ENCODE measurements at places on chromosomes 7 and 10. TPM values are rescaled to one million over a fixed set of nuclear protein-coding genes. Genes with fewer than 3 reads are reported as not detected.

Gene SKIDA1
- 6.3 TPM for total RNA-seq

Gene GNGT1
- total RNA-seq: 0.54 TPM

Gene ZNF467
- 1.7 TPM for total RNA-seq

Gene HIPK2
- total RNA-seq: 35.6 TPM

Gene BUB3
- total RNA-seq: 129 TPM

Gene NUTM2E
- total RNA-seq: 0.14 TPM

Gene CFAP43
- total RNA-seq: 0.52 TPM

Gene BEND7
- 24.6 TPM for total RNA-seq

GRCh38 chr7:26167303-26167934 is 15.4 kb downstream of the NFE2L3 start:
- DNase-seq: no peak
- H3K4me3 ChIP-seq: no peak overlapping the region
- H3K27ac ChIP-seq: peak overlapping the region; percentile 55
- no peaks in the 10 kb centered on the region for H3K36me3 ChIP-seq
- no peaks in the 10 kb centered on the region for H3K27me3 ChIP-seq

GRCh38 chr10:46538155-46538554 is 18.3 kb downstream of the GPRIN2 start:
- H3K27ac ChIP-seq: peak overlapping the region; percentile 36
- DNase-seq: no peak
- H3K4me1 ChIP-seq: peaks cover 47% of the 10 kb centered on the region
- no peaks in the 10 kb centered on the region for H3K27me3 ChIP-seq
- H3K4me3 ChIP-seq: no peak overlapping the region
- no peaks in the 10 kb centered on the region for H3K36me3 ChIP-seq

- H3K4me3 ChIP-seq: no peak overlapping the region
- no peaks in the 10 kb centered on the region for H3K4me1 ChIP-seq
- no peak for DNase-seq
- no peaks in the 10 kb centered on the region for H3K27me3 ChIP-seq
- no peaks in the 10 kb centered on the region for H3K36me3 ChIP-seq
Measured at GRCh38 chr10:123669886-123670285, 3.7 kb downstream of the GPR26 start.

DNA sequence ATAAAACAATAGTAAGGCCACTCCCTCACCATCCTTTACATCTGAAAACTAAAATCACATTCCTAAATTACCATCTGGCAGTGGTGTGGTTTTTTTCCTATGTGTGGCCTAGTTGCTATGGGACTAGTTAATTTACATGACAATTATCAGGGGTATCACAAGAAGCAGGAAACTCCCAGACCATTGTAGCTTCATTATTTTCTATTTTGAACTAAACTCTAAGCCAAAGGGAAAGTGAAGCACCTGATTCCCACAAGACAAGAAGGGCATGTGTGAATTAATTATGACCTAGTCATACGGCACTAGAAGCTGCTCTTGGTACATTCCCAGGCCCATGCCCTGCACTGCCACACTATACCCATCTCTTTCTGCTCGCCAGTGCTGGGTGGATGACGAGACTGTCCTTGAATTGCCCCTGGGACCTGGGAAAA is 103.4 kb downstream of the ATXN7L1 start:
- no peak overlapping the region for H3K27ac ChIP-seq
- H3K27me3 ChIP-seq: no peaks in the 10 kb centered on the region
- DNase-seq: no peak
- no peaks in the 10 kb centered on the region for H3K36me3 ChIP-seq
- peaks cover 10% of the 10 kb centered on the region for H3K4me1 ChIP-seq

DNA sequence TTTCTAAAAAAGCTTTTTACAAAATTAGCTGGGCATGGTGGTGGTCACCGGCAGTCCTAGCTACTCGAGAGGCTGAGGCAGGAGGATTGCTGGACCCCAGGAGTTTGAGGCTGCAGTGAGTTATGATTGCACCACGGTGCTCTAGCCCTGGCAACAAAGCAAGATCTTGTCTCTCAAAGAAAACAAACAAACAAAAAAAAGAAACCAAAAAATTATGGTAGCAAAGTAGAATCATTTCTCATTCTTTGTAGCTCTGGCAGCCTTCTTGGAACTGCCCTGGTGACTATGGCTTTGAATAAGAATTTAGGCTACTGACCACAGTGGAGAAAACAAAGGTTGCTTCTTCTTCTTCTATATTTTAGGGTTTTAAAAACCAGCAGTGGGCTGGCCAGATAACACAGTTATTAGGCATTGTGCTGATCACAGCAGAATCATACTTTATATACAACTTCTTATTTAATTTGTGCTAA is 41.9 kb upstream of the PRKAR2B start:
- no peaks in the 10 kb centered on the region for H3K4me1 ChIP-seq
- no peak for DNase-seq
- no peaks in the 10 kb centered on the region for H3K36me3 ChIP-seq
- no peak overlapping the region for H3K27ac ChIP-seq
- no peaks in the 10 kb centered on the region for H3K27me3 ChIP-seq
- no peak overlapping the region for H3K4me3 ChIP-seq

DNA sequence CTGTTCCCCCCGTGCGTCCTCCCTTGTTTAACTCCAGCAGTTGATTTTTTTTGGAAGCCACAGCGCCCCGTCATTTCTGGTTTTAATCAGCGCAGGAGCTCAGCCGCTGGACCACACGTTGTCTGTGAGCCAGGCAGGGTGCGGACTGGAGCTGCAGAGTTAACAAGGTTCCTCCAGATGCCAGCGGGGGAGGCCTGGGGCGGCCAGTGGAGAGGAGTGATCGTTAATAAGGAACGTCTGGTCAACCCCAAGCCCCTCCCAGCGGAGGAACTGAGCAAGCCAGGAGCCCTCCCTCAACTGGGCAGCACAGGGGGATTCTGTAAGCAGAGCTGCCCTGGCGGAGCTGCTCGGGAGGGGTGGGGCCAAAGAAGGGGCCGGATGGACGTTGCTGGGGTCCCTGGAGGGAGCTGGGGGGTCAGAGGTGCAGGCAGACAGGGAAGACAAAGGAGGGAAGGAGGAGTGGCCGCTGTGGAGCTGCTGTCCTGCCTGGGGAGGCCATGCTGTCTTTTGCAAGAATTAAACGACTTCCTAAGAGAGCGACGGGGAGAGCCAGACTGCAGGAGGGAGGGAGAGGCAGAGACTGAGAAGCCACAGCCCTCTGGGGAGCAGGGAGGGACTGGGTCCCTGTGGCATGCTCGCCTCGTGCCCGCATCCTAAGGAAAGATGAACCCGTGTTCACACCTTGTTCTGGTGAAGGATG is 537.1 kb upstream of the FOXK1 start:
- no peaks in the 10 kb centered on the region for H3K27me3 ChIP-seq
- H3K4me1 ChIP-seq: no peaks in the 10 kb centered on the region
- no peaks in the 10 kb centered on the region for H3K36me3 ChIP-seq
- no peak overlapping the region for H3K27ac ChIP-seq
- no peak overlapping the region for H3K4me3 ChIP-seq

DNA sequence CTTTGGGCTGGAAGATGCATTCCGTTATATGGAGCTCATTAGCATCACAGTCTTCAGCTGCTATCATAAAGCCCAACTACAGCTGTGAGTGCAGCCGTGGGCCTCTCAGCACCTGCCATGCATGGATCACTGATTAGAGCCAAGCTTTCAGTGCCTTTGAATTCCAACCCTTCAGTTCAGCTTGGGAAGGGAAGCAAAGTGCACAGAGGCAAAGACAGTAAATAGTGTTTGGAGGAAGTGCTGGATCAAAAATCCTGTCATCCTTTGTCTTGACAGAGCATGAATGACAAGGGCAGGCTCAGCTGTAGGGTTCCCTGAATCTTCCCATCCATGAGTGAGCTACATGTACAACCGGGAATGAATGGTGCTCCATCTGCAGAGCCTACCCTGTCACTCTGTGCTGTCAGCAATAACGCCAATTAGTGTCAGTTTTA is 153.7 kb downstream of the DNAJB9 start:
- H3K27me3 ChIP-seq: no peaks in the 10 kb centered on the region
- H3K27ac ChIP-seq: no peak overlapping the region
- H3K36me3 ChIP-seq: no peaks in the 10 kb centered on the region
- peaks cover 32% of the 10 kb centered on the region for H3K4me1 ChIP-seq
- DNase-seq: no peak

GRCh38 chr7:90582164-90582563 is 14.0 kb upstream of the CDK14 start:
- no peaks in the 10 kb centered on the region for H3K36me3 ChIP-seq
- no peaks in the 10 kb centered on the region for H3K27me3 ChIP-seq
- H3K27ac ChIP-seq: no peak overlapping the region
- DNase-seq: no peak
- H3K4me1 ChIP-seq: peaks cover 13% of the 10 kb centered on the region
- no peak overlapping the region for H3K4me3 ChIP-seq

- no peak for DNase-seq
- no peaks in the 10 kb centered on the region for H3K36me3 ChIP-seq
- no peaks in the 10 kb centered on the region for H3K4me1 ChIP-seq
- no peaks in the 10 kb centered on the region for H3K27me3 ChIP-seq
- H3K27ac ChIP-seq: no peak overlapping the region
- H3K4me3 ChIP-seq: no peak overlapping the region
Measured at GRCh38 chr10:14450041-14450491, 119.3 kb upstream of the FRMD4A start.

DNA sequence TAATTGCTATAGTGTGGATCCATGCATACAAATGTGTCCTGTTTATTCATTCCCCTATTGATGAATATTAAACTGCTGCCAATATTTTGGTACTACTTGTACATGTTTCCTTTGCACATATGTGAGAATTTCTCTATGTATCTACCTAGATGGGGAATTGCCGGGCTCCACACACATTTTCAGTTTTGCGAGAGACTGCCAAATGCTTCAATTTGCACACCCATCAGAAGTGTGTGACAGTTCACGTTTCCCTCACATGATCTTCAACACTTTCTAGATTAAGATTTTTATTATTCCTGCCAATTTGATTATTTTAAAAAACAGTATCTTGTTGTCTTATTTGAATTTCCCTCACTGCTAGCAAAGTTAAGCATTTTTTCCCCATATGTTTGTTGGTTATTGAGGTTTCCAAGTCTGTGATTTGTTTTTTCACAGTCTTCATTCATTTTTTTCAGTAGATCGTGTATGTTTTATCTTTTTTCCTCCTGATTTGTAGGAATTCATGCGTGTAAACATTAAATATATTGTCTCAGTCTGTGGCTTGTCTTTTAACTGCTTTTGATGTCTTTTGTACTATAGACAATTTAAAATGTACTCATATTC is 2.4 kb upstream of the KLF14 start:
- no peak for DNase-seq
- no peaks in the 10 kb centered on the region for H3K36me3 ChIP-seq
- no peak overlapping the region for H3K27ac ChIP-seq

DNA sequence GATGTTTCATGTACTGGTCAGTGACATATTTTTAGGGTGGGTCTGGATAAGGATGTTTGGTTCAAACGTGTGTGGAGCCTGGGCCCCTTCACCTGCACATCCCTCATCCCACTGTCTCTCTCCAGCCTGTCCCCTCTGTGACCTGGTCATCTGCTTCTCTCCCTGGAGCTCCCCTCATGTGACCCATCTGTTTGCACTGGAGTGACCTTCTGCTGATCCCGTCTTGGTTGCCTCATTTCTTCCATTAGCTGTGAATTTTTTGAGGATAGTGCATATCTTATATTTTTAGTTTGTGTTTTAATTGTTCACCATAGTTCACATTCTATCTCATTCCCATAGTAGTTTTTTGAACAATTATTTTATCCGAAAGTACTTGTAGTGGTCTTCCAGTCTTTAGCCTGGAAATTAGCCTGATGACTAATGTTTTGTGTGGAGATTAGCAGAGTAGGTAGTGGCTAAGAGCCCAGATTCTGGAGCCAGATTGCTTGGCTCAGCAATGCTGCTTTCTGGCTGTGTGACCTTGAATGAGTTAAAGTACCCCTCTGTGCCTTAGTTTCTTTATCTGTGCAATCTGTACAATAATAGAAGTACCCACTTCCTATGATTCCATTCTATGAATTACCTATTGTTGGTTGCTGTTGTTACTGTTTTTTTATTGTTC is 224.5 kb downstream of the LRMDA start:
- peaks cover 10% of the 10 kb centered on the region for H3K4me1 ChIP-seq
- no peak for DNase-seq
- H3K36me3 ChIP-seq: no peaks in the 10 kb centered on the region
- no peak overlapping the region for H3K4me3 ChIP-seq

GRCh38 chr10:2445370-2445769 is 622.0 kb upstream of the PFKP start:
- no peaks in the 10 kb centered on the region for H3K27me3 ChIP-seq
- no peak overlapping the region for H3K27ac ChIP-seq
- no peak for DNase-seq
- H3K4me1 ChIP-seq: no peaks in the 10 kb centered on the region
- H3K36me3 ChIP-seq: no peaks in the 10 kb centered on the region

GRCh38 chr10:3203016-3203811 is 30.6 kb upstream of the PITRM1 start:
- no peak overlapping the region for H3K4me3 ChIP-seq
- no peaks in the 10 kb centered on the region for H3K4me1 ChIP-seq
- H3K27me3 ChIP-seq: no peaks in the 10 kb centered on the region
- no peak for DNase-seq

DNA sequence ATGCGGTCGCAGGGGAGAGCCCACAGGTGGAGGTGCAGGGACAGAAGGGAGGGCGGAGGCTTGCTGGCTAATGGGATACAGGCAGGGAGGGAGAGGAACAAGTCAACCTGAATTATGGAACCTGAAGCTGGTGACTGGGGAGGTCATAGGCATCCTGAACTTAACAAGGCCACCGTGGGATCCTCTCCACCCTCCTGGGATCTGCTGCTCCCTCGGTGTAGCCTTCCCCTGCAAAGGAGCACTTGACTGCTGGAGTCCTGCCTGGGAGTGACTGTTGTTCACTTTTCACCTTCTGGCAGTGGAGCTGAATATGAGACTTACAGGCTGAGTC is 223.1 kb downstream of the GFRA1 start:
- no peak overlapping the region for H3K27ac ChIP-seq
- DNase-seq: no peak
- H3K4me1 ChIP-seq: no peaks in the 10 kb centered on the region

DNA sequence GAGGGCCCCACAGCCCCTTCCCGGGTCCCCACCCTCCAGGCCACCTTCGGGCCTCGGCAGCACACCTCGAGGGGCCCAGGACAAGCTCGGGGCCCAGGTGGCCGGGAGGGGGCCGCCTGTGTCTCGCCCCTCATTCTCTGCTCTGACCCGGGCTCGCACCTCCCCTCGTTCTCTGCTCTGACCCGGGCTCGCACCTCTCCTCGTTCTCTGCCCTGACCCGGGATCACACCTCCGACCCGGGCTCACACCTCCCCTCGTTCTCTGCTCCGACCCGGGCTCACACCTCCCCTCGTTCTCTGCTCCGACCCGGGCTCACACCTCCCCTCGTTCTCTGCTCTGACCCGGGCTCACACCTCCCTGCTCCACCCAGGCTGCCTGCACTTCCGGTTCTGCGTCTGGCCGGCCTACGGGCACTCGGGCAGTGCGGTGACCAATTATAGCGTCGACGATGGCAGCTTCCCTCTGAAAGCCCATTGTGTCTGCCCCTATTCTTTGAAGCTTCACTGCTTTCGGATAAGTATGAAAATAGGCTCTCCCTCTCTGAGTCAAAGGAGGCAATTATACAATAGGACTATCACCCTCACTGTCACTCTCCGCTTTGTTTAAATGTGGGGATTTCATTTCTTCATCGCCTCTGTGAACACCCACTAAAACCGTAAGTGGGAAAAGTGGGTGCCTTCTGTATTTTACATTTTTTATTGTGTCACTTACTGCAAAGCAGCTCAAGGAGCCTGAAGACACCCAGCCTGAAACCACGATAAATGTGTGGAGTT is 457.4 kb downstream of the DNAJB6 start:
- H3K36me3 ChIP-seq: no peaks in the 10 kb centered on the region
- no peaks in the 10 kb centered on the region for H3K4me1 ChIP-seq
- no peak for DNase-seq
- H3K4me3 ChIP-seq: no peak overlapping the region

Data from Caco-2 (cell line).